ENCODE measurements at places on chromosomes 4 and X.

GRCh38 chrX:132848296-132848970 is 110.0 kb downstream of the HS6ST2 start:
- no peak for DNase-seq

DNA sequence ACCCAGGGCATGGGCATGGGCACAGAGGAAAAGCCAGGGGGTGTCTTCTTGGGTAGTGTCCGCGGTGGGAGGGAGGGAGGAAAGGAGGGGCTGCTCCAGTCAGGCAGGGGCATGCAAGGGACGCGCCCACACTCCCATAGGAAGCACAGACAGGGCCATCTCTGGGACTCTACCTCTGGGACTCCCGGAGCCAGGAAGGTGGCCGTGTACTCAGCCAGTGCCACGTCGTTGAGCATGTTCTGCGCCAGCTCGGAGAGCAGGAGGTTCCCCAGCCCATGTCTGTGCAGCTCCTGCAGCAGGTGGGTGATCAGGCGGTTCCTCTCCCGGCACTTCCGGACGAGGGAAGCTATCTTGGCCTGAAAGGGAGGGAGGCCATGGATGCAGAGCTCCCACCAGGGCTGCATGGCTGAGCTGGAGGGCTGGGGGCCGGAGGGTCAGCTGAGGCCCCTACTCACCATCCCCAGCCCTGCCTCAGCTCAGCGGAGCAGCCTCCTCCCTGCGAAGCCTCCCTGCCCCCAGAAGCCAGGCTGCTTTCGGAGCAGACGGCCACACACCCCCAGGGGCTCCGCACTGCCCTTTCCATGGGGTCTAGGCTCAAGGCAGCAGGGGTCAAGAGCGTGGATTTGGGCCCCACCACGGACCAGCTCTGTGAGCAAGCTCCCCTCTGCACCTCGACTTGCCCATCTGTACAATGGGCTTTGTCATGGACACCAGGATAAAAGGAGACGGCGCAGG is 44.6 kb downstream of the C4orf50 start:
- DNase-seq: peak; percentile 39

GRCh38 chr4:6087669-6088341 is 69.6 kb upstream of the C4orf50 start:
- peak; percentile 89 for DNase-seq

- DNase-seq: no peak
Measured at GRCh38 chr4:68426516-68426915, 20.7 kb upstream of the TMPRSS11E start.

DNA sequence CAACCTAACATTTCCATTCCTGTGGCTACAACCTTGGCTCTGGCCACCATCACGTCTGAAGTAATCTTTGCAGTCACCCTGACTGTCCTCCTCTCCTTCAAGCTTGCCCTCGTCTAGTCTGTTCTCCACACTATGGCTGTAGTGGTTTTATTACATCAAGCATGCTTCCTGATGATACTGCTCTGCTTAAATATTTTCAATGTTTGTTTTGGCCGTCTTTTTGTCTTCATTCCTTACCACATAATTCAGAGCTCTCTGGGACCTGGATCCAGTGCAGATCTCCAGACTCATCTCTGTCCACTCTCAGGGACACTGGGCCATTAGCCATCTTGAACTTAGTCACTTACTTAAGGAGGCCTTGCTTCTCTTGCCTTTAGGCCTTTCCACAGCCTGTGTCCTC is 27.7 kb upstream of the FREM3 start:
- DNase-seq: no peak

- DNase-seq: no peak
Measured at GRCh38 chr4:52107745-52108144, 56.6 kb downstream of the SPATA18 start.

GRCh38 chr4:175714686-175715085 is 97.4 kb downstream of the GPM6A start:
- no peak for DNase-seq

DNA sequence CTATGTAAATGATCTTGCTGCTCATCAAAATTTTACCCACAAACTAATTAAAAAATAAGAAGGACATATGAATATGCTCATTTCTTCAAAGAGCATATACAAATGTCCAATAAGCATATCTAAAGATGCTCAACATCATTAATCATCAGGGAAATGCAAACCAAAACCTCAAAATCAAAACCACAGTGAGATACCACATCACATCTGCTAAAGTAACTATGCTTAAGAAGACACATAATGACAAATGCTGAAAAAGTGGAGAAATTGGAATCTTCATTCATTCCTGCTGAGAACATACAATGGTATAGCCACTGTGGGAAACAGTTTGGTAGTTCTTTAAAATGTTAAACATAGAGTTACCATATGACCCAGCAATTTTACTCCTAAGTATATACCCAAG is 81.9 kb downstream of the AFF2 start:
- DNase-seq: no peak

GRCh38 chr4:165198329-165198728 is 9.0 kb upstream of the KLHL2 start:
- no peak for DNase-seq

DNA sequence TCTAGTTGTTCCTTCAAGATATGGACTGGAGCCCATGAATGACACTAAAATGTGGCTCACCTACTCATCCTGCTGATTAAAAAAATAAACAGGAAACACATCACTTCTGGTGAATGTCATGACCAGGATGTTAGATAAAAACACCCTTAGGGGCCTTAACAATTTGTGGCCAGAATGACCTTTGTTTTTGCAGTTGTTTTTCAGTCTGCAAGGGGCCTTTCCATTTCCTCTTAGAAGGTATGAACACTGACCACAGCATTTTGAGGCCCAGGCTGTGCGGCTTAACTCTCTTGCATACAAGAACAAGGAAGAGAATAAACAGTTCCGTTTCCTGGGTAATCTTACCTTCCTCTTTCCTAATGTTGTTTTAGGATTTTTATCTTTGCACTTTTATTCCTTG is 113.2 kb downstream of the IL1RAPL2 start:
- no peak for DNase-seq

- no peak for DNase-seq
Measured at GRCh38 chrX:85111347-85111746, 107.7 kb downstream of the APOOL start.

DNA sequence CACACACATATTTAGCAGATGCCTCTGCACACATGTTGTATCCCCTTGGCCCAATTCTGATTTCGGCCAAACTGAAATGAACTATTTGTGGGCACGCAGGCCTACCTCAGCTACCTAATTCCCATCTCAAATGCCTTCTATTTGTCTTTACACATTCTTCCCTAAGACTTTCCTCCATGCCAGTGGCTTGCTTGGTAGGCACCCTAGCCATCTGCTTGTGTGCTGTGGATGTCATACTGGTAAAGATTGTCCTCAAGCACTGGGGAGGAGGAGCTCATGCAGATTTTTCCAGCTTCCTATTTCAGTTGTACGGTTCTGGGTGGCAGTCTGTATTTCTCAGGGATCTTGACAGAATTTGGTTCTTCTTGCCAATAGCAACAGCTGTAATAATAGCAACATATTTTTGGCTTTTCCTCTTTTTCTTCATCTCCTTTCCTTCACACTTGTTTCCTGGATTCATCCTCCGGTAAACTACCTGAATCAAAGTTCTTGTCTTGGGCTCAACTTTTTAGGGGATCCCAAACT is 514.3 kb downstream of the ADGRL3 start:
- no peak for DNase-seq

DNA sequence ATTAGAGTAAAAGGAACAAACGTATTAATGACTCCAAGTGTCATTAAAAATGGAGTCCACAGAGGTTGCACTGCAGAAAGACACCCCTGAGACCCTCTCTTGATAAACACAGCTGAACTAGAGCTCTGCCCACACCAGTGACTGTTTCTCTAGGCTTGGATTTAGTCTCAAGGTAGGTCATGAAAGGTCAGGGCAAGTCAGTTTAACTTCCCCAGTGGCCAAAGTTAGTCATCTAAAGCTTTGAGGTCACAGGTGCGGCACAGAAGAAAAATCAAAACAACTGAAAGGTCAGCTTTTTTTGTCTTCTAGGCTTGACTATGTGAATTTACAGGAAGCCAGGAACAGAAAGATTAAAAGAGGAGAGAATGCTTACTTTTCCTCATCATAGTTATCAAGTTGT is 749.6 kb downstream of the RAB28 start:
- no peak for DNase-seq

GRCh38 chrX:40157228-40158035 is 59.7 kb upstream of the BCOR start:
- peak; percentile 82 for DNase-seq

GRCh38 chr4:110088670-110089069 is 109.7 kb downstream of the ELOVL6 start:
- DNase-seq: no peak

DNA sequence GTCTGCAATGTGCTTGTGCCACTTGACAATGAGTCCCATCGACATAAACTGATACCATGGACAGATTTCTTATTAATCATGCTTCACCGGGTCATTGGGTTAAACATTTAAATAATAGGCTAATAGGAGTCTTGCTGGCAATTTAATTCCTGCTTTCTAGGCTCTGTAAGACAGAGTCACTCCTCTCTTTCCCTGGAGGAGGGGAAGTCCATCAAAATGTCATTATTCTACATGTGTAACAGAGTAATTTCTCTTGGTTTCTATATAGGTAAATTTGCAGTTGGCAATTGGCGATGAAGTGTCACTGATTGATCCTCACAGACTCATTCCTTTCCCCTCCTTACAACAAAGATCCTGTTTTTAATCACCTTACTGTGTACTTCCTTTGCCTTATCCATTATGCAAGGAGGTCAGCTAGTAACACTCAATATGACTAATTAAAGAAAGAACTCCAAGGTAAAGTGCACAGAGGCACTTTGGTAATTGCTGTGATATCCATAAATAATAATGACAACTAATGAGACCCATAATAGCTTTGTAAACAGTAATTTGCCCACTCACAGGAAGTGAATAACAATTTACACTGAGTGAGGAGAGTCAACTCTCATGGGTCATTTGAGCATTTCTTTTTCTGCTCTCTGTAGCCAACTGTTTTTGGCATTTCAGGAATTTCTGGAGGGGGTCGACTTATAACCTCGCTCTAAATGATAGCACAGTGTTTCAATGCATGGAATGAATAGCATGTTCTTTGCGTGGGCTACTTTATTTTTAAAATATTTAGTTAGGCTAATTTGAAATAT is 184.0 kb downstream of the UGT8 start:
- DNase-seq: no peak

GRCh38 chr4:141772838-141773237 is 136.5 kb downstream of the IL15 start:
- no peak for DNase-seq

- DNase-seq: no peak
Measured at GRCh38 chr4:56360071-56360470, 27.2 kb downstream of the AASDH start.

GRCh38 chr4:76279462-76279861 is 27.1 kb upstream of the STBD1 start:
- no peak for DNase-seq

DNA sequence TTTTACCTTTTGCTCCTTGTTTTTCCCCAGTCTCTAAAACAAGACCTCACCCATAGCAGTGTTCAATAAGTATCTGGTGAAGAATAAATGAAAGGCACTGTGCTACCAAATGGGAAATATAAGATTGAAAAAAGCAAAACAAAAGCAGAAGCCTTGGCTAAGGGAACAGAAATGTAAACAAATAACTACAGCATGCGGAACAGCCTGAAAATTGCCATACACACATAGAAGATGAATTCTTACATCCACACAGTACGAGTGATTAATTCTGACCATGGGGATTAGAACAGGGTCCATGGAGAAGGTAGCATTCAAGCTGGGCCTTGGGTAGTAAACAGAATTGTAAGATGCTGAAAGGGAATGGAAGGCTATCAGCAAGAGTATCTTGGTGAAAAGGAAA is 40.5 kb downstream of the TMEM150C start:
- no peak for DNase-seq

GRCh38 chr4:20194123-20195013 is 57.3 kb upstream of the SLIT2 start:
- no peak for DNase-seq

DNA sequence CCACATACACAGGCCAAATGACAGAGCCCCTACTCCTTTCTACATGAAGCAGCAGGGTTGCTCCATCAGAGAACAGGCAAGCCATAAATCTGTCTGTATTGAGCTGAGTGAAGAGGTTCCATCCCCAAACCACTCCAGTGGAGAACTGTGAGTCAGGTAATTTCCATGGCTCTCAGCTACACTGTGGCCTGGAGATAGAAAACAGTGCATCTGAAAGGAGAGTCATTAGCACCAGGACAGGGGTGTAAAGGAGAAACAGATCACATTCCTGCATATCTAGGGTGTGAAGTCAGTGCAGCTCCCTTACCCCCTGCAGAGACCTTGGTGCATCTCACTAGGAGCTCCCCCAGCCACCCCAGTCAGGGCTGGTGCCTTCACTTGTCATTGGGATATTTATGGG is 314.7 kb downstream of the CHIC1 start:
- peak; percentile 89 for DNase-seq

DNA sequence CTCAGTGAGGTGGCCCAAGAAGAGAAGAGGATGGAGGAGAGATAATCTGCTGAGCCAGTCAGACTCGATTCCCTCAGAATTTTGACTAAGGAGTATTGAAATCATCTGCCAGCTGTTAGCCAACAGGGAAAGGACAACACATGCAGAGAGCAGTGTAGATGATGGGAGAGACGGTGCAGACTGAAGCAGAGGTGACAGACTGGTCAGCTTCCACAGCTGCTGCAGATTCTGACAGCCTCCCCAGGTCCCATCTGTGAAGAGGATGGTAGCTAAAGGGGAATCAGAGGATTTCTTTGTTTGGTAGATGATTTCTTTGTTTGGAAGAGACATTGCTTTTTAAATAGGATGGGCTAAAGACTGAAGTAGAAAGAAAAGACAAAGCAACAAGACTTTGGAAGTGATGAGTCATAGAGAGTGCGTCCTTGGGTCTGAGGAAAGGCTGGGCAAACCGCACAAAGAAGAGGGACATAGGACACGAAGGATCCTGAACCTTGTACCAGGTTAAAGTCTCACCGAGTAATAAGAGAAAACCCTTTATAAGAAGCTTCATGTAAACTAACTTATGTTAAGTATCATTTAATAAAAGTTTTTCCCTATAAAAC is 27.6 kb downstream of the INTU start:
- peak; percentile 46 for DNase-seq

GRCh38 chr4:145976680-145977079 is 38.1 kb upstream of the ZNF827 start:
- no peak for DNase-seq

- DNase-seq: no peak
Measured at GRCh38 chr4:76744241-76744921, 153.6 kb downstream of the SOWAHB start.

- DNase-seq: no peak
Measured at GRCh38 chr4:149951152-149951900, 126.9 kb upstream of the DCLK2 start.

DNA sequence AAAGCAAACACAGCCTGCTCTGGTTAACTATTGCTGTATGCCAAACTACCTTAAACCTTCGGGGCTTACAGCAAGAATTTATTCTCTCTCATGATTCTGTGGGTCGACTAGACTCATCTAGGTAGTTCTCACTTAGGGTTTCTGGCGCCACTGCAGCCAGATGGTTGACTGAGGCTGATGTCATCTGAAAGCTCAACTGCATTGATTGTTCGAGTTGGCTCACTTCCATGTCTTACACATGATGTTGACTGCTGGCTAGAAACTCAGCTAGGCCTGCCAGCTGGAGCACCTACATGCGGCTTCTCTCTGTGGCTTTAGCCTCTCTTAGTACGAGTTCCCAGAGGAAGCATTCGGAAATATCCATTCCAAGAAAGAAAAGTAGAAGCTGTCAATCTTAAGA is 103.2 kb downstream of the SRPX start:
- DNase-seq: no peak
